ENCODE measurements at places on chromosomes 4 and X.

GRCh38 chrX:18424482-18425198 lies 768 bp upstream of the CDKL5 start:
- no peak for DNase-seq

GRCh38 chr4:112210777-112211176 lies 20.8 kb upstream of the AP1AR start:
- DNase-seq, result no peak

DNA sequence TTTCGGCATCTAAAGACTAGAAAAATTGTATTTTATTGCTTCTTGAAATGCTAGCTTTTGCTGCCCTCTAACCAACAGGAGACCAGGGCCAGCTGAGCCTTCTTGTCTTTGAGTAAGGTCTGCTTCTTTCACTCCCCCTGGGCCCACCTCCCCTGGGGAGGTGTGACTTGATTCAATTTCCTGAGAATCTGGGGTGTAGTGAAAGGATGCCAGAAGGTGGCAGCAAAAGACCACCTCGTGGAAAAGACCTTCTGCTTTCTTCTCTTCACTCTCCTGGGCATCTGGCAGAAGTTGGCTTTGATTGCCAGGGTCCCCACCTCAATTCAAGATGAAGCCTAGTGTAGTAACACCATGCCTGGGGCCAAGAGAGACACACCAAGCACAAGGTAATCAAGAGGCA lies 96.5 kb upstream of the MAOA start:
- DNase-seq, result peak; percentile 5

DNA sequence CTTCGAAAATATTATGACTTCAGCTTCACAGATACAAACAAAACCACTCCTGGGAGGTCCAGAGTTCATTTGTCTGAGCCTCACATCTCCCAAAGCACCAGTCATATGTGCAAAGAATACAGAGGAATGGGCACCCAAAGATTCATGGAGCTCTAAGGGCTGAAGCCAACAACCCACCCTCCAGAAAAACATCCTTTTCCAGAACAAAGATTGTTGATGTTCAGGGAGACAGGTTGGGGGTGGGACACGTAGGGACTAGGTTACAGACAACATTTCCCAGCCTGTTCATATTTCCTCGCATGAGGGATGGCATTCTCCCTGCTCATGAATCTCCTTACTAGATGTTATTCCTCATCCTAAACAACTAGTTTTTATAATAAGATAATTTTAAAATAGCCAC lies 71.2 kb downstream of the METTL14 start:
- DNase-seq, result no peak

DNA sequence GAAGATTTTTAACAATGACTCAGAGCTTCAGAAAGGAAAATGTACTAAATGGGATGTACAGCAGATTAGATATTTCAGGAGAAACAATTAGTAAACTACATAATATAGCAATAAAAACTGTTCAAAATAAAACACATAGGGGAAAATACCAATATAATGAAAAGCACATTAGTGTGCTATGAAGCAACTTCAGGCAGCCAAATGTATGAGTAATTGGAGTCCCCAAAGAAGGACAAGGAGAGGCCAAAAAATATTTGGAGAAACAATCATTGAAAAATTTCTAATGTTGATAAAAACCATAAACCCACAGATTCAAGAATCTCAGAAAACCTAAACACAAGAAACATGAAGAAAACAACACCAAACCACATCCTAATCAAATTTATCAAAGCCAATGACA lies 129.3 kb upstream of the CHRDL1 start:
- no peak for DNase-seq
